ENCODE measurements at places on chromosomes 4 and X. TPM values are rescaled to one million over a fixed set of nuclear protein-coding genes. Genes with fewer than 3 reads are reported as not detected.
A peak's percentile ranks its signal among the peaks of the same experiment; 100 is the strongest.

CPZ gene
- total RNA-seq = 6.0 TPM

GRCh38 chr4:156176896-156177295 lies 223.2 kb upstream of the CTSO start:
- DNase-seq = no peak

DNA sequence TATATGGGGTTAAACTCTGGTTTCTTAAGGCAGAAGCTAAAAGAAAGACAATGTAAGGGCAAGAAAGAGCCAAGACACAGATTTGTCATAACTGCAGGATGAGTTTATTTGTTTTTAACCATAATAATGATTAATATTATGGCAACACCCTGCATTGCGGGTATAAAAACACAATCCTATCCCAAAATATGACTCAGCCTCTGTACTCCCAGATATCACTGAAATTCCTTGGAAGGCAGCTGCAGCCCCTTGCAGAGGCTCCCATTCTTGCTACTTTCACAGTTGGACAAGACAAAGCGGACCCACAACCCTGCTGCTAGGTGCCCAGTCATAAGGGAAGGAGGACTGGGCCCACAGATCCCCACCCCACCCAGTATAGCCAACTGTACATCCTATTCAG lies 20.4 kb upstream of the FGF16 start:
- DNase-seq = no peak

DNA sequence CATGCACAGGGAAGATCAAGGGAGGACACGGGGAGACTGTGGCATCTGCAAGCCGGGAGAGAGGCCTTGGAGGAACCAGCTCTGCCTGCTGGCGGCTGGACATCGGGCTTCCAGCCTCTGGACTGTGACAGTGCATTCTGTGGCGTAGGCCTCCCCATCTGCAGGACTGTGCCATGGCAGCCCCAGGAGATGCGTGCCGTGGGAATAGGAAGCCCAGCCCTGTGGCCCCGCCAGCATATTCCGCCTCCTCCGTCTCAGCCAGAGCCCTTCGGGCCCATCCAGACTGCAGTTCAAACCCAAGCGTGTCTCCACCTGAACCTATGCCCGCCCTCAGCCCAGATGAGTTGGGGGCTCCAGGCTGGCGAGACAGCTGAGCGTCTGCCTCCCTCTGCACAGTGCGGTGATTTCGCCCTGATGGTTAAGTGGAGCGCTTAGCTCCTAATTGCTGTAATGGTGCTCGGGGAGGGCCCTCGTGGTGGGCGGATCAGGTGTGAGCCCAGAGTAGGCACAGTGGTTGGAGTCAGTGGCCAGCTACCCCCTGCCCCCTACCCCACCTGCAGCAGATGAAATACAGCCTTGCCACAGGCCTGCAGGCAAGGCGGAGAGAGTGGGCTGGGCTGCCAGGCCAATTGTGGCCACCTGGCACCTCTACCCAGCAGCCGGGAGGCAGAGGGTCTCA lies 133.9 kb downstream of the HMX1 start:
- DNase-seq = no peak

- DNase-seq = peak; percentile 26
These were observed 220.7 kb downstream of the ANTXR2 start for GRCh38 chr4:79852305-79852730.

DNA sequence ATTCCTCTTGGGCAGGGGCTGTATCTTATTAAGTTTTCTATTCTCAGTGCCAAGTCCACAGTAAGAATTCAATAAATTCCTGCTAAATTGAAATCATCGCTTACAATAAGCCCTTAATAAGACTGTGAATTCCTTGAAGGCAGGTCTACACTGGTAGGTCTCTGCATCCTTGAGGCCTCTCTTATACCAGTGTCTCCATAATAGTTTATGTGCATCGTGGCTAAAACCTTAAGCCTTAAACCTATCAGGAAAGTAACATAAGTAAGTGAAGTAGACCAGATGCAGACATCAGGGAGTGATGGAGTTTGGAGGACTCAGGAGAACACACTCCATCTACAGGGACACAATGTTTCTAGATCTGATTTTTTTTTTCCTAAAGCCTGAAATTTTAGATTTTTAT lies 240.3 kb downstream of the LDB2 start:
- no peak for DNase-seq

All from lower lobe of right lung (tissue), 2 donors.